ENCODE measurements at places on chromosomes 1 and 21. TPM values are rescaled to one million over a fixed set of nuclear protein-coding genes. Genes with fewer than 3 reads are reported as not detected.

DNA sequence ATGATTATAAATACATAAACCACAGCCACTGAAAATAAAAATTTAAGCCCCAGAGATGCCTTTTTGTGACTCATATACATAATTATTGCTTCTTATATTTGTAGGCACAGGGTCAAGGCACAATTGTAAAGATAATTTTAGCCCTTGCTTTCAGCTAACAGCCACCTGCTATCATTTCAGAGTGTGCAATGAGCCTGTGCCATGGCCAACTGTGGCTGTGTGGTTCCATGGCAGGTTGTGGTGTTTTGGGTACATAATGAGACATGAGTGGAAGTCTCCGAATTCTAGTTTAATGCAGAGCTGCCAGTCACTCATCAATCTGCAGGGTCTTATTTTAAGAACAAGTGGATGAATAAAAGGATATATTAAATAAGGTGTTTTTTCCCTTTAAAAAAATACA, 346.9 kb upstream of the SNX7 start:
- no peak for DNase-seq

DNA sequence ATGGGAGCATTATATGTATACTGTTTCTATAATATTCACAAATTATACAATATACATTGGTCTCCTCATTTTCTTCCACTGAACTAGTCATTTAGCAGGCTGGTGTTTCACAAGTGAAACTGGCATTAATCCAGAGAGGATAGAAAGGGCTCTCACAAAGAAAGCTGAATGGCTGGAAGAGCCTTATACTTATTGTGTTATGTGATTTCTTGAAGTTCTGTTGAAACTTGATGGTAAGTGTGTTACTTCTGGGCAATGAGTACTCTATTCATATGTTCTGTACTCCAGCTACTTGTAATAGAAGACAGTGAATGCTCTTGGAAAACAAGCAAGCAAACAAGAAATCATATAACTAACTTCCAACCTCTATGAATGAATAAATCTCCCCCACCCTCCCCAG, 14.9 kb downstream of the STX12 start:
- DNase-seq, result no peak

DNA sequence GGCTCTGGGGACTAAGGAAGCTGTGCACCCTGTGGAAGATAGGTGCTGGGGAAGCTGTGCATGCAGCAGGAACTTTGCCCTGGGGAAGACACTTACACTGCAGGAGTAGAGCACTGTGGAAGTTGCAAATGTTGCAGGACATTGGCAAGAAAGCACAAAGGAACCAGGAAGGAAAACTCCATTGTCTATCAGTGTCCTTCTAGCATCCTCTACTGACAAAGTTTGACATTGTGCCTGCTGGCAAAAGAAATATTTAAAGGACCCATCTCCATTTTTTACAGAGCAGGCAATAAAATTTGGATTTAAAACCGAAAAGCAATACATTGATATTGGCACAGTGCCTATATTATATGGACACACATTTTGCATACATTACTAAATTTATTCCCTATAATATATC, 394.1 kb downstream of the PBX1 start:
- no peak for DNase-seq

The FCGR3A gene
- polyA plus RNA-seq, result 1.3 TPM

DNA sequence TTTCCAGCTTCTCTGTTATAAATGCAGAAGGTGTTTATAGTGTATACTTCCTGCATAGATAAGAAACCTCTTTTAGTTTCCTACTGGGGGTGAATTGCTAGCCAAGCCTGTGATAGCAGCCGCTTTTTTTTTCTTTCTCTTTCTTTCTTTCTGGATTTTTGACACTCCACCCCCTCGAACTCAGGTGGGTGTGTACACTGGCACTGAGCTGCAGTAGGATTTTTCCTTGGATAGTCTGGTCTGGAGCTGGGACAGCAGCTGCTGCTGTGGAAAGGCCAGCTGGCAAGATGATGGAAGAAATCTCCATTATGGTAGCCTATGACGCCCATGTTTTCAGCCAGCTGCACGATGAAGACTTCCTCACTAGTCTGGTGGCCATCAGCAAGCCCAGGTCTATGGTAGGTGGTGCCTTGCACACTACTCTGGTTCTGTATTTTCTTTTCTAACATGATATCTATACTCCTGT, 122.5 kb upstream of the CACYBP start:
- DNase-seq, result no peak

The SPATA45 gene
- not detected for polyA plus RNA-seq

DNA sequence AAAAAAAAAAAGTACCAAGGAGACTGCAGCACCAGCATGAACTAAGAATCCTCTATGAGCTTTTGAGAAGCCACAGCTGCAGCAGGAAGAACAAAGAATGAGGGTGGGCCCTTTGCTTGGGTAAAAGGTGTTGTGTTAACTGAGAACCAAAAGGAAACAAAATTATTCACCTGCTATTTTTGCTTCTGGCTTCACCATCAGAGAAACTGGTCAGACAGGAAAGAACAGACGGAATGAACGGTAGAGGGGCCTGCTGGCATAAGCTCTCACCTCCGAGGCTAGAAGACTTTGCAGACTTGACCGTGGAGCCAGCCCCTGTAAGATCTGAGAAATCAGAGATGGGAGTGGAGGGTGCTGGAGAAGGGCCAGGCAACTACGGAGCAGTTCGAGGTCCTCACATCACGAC, 27.6 kb downstream of the IL10RB start:
- no peak for DNase-seq

The CASP9 gene
- 28.9 TPM for polyA plus RNA-seq

The WASF2 gene
- 141 TPM for polyA plus RNA-seq

DNA sequence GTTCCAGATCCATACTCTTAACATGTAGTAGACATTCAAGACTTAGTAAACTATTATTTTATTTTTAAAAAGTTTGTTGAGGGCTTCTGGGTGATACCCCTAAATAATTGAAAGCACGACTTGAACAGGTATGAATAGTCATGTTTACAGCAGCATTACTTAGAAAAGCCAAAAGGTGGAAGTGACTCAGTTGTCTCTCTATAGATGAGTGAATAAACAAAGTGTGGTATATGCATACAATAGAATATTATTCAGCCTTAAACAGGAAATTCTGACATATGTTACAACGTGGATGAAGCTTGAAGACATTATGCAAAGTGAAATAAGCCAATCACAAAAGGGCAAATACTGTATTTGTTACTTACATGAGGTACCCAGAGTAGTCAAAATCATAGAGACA, 26.5 kb downstream of the TSNAX start:
- no peak for DNase-seq

- DNase-seq, result no peak
Measured at GRCh38 chr1:225942574-225942973, 1.6 kb upstream of the LEFTY2 start.

DNA sequence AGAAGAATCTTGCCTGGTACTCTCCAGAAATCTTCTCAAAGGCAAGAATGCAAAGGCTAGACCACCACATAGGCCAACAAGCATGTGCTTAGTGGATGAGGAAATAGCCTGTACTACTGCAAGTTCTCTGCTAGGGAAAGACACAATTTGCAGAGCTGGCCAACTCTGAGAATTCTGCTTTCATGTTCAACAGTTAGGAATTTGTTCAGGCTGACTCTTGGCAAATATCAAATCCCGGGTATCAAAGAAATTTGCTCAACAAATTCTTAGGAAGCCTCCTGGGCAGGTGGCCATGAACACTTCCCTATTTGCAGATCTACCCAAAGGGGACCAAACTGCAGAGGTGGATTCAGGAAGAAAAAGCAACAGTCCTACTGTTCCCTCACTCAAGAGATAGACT, 15.0 kb upstream of the H3-3A start:
- DNase-seq, result no peak

GRCh38 chr1:59673573-59674450, 140.9 kb upstream of the HOOK1 start:
- DNase-seq, result no peak

DNA sequence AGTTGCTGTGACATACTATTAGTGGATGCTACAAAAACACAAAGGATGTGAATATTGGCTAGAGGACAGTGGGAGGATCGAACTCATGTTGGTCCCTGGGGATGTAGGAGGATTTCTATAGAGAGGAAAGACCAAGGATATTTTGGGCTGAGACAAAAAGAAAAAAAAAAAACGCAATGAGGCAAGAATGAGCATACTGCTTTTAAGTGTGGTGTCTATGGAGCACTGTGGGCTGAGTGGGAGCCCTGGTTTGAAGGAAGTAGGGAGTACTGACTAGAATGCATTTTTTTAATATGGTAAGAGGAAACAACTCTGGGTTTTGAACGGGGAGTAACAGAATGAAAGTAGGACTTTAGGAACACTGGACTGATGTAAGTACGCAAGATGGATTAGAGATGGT, 450.7 kb downstream of the NEGR1 start:
- no peak for DNase-seq

DNA sequence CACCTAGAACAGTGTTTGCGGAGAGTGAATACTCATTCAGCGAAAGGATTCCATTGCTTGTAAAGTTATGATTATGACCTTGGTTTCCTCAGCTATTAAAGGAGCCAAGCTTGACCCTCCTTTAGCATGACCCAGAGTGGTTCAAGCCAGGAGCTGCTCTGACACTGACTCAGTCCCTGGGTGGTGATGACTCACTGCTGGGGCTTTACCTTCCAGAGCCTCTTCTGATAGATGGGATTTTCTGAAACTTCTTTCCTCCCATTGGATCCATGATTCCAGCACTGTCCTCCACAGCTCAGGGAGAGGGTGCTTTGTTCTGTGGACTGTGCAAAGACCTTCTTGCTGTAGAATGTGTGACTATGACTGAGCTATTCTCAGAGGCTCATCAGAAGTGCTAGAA, 77.4 kb downstream of the S1PR1 start:
- no peak for DNase-seq

GRCh38 chr1:218592688-218593087, 247.6 kb downstream of the TGFB2 start:
- no peak for DNase-seq

DNA sequence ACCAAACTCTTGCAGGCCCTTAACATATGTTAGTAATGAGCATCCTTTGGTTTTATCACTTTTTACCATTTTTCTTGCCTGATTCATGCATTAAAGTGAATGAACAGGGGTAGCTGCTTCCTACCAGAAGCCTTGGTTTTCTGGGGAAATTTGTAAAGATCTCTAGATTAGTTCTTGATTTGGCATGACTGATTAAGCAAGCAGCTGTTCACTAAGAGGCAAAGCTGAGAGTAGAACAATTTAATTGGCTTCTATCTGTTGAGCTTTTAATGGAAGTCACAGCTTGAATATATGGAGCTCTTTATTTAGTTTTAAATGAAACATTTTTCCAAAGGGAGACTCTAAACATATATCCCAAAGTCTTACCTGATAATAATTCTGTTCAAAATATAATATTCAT, 23.6 kb downstream of the TLCD4 start:
- DNase-seq, result no peak

DNA sequence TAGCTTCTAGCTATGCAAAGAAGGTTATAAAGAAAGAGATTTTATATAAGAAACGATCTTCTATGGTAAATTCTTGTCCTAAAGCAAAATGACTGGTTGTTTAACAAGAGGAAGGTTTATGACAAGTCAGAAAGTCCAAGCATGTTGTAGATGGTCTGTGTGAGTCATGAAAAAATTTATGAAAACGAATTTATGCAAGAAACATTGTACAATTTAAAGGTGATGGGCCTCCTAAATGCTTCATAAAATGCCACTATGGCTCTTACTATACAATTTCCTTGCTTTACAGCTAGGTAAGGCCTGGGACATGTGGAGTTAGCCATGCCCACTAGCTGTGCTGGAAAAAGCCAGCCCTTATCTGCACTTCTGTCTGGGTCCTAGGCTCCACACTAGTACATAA, 125.4 kb downstream of the PTGER3 start:
- no peak for DNase-seq

The BSND gene
- polyA plus RNA-seq, result 5.1 TPM

DNA sequence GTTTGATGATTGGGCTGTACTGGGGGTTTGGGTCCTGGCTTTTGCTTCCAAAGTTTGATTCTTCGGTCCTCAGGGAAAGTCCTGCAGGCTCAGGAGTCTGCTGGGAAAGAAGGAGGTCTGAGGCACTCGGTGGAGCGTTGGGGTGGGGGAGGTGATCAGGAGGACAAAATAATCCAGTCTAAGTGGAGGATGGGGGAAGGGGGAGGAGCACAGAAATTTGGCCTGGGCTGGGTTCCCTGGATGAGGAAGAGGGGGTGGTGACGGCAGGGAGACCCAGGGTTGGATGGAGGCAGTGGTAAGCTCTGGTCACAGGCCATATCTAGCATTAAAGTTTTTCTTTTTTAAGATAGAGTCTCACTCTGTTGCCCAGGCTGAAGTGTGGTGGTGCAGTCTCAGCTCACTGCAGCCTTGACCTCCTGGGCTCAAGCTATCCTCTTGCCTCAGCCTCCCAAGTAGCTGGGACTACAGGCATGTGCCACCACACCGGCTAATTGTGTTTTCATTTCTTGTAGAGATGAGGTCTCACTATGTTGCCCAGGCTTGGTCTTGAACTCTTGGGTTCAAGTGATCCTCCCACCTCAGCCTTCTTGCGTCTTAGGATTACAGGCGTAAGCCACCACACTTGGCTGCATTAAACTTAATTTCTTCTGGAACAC, 6.8 kb downstream of the SH2D2A start:
- no peak for DNase-seq

DNA sequence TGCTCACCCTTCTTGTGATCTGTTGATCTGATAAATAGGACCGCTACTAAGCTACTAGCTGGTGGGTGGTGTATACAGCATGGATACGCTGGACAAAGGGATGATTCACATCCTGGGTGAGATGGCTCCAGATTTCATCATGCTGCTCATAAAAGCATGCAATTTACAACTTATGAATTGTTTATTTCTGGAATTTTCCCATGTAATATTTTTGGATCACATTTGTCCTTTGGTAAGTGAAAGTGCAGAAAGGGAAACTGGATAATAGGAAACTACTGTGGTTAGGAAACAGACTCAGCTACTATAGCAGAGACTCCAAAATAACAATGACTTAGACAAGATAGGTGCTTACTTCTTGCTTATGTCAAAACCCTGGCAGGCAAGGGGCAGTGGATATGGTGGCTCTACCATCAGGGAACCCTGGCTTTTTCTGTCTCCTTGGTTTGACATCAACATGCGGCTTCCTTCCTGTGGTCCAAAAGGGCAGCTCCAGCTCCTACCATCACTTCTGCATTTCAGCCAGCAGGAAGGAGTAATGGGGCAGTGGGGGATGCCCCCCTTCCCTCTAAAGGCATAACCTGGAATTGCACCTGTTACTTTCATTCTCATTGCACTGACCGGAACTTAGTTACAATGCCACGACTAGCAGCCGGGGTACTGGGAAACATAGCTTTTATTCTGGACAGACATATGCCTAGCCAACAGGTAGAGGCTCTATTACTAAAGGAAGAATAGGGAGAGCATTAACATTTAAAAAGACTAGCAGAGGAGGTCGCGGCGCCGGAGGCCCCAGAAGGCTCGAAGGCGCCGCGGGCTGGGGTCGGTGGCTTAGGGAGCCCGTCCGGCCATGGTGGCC, 13.8 kb upstream of the AK2 start:
- DNase-seq, result no peak

The RGS8 gene
- 0.12 TPM for polyA plus RNA-seq
